Effector memory CD8-positive, alpha-beta T cell (primary cell): ENCODE measurements at places on chromosomes 7 and 10.

GRCh38 chr7:125383324-125383723, 453.7 kb upstream of the POT1 start:
- H3K36me3 ChIP-seq = no peaks in the 10 kb centered on the region
- no peaks in the 10 kb centered on the region for H3K27me3 ChIP-seq
- no peaks in the 10 kb centered on the region for H3K4me1 ChIP-seq
- no peak overlapping the region for H3K4me3 ChIP-seq

DNA sequence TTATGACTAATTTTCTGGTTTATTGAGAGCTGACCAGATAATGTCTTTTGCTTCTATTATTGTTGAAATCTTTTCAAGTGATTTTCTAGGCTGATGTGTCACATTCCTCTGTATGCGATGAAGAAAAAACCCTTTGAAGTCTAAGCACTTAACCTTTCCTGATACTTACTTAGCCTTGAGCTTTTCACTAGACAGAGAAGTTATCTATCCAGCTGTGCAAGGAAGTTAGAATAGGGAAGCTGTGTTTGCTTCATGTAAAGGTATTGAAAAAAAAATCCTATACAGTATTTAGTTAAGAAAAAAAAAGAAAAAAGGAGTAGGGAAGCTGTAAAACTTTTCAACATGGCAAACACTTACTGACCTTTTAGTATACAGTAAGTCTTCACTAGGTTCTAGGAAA, 117.6 kb upstream of the DNAJB12 start:
- no peak overlapping the region for H3K27ac ChIP-seq
- peaks cover 34% of the 10 kb centered on the region for H3K36me3 ChIP-seq
- DNase-seq = no peak
- H3K27me3 ChIP-seq = no peaks in the 10 kb centered on the region
- H3K4me1 ChIP-seq = no peaks in the 10 kb centered on the region
- no peak overlapping the region for H3K4me3 ChIP-seq

- no peak for DNase-seq
- no peaks in the 10 kb centered on the region for H3K4me1 ChIP-seq
- H3K4me3 ChIP-seq = no peak overlapping the region
- H3K36me3 ChIP-seq = no peaks in the 10 kb centered on the region
These were observed 106.1 kb downstream of the KCNMA1 start for GRCh38 chr10:77531441-77532001.

- H3K27ac ChIP-seq = no peak overlapping the region
- no peak for DNase-seq
- H3K4me3 ChIP-seq = no peak overlapping the region
- no peaks in the 10 kb centered on the region for H3K4me1 ChIP-seq
- no peaks in the 10 kb centered on the region for H3K27me3 ChIP-seq
These were observed 170.4 kb downstream of the MAGI2 start for GRCh38 chr7:79282882-79283602.

- peaks cover 20% of the 10 kb centered on the region for H3K36me3 ChIP-seq
- H3K4me3 ChIP-seq = peak overlapping the region; percentile 91
- peak overlapping the region; percentile 74 for H3K27ac ChIP-seq
- peaks cover 21% of the 10 kb centered on the region for H3K4me1 ChIP-seq
- H3K27me3 ChIP-seq = no peaks in the 10 kb centered on the region
These were observed 1.1 kb downstream of the GGCT start for GRCh38 chr7:30503274-30504212.

DNA sequence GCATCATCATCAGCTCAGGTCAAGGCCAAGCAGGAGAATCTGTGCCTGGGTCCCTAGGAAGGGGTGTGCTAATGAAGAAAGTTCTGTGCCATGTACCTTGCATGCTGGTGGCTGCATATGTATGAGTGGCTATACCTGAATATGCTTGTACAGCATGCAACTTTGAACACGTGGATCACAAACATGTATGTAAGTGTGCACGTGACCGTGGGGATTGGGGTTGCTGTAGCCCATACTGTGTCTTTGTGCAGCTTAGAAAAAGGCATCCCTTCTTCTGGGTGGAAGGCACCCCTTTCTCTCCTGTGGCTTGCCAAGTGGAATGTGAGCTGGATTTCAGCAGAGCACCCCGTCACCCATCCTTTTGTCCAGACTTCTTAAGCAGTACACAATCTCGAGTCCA, 13.8 kb downstream of the EMX2 start:
- H3K27ac ChIP-seq = no peak overlapping the region
- H3K4me3 ChIP-seq = no peak overlapping the region
- H3K36me3 ChIP-seq = no peaks in the 10 kb centered on the region
- DNase-seq = no peak
- peaks cover 55% of the 10 kb centered on the region for H3K27me3 ChIP-seq

GRCh38 chr10:102523250-102524029, 19.7 kb downstream of the SUFU start:
- H3K4me3 ChIP-seq = no peak overlapping the region
- no peaks in the 10 kb centered on the region for H3K27me3 ChIP-seq
- peaks cover 22% of the 10 kb centered on the region for H3K4me1 ChIP-seq
- peaks cover 20% of the 10 kb centered on the region for H3K36me3 ChIP-seq
- H3K27ac ChIP-seq = peak overlapping the region; percentile 20
- DNase-seq = no peak

DNA sequence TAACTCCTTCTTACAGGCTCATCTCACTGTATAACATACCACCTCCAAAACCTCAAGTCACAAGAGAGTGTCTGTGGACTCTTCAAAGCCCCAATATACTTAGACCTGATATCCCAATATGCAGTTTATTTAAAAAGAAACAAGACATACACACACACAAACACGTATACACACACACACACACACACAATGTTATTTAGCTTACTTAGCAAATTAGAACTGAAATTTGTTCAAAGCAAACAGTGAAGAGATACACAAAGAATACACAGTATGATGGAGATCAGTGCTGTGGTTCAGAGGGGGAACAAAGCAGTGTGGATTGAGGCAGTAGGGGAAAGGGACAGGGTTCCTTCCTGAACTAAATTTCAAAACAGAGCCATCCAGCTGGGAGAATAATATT, 807.2 kb downstream of the IPMK start:
- no peak overlapping the region for H3K27ac ChIP-seq
- no peaks in the 10 kb centered on the region for H3K36me3 ChIP-seq
- no peaks in the 10 kb centered on the region for H3K4me1 ChIP-seq
- no peaks in the 10 kb centered on the region for H3K27me3 ChIP-seq
- no peak overlapping the region for H3K4me3 ChIP-seq

DNA sequence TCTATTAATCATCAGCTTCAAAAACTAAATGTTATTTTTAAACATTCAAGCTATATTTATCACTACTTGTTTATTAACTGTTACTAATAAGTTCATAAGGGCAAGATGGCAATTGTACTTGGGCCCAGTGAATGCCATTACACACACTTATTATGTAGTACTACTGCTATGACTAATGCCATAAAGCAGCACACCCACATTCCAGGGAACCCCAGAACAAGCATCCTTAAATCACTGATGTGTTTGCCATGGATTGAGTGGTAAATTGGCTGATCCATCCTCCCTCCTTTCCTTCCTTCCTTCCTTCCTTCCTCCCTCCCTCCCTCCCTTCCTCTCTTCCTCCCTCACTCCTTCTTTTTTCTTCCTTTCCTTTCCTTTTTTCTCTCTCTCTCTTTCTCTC, 37.4 kb upstream of the RSU1 start:
- H3K27me3 ChIP-seq = no peaks in the 10 kb centered on the region
- H3K4me1 ChIP-seq = no peaks in the 10 kb centered on the region
- H3K27ac ChIP-seq = no peak overlapping the region
- no peak for DNase-seq
- H3K36me3 ChIP-seq = no peaks in the 10 kb centered on the region

DNA sequence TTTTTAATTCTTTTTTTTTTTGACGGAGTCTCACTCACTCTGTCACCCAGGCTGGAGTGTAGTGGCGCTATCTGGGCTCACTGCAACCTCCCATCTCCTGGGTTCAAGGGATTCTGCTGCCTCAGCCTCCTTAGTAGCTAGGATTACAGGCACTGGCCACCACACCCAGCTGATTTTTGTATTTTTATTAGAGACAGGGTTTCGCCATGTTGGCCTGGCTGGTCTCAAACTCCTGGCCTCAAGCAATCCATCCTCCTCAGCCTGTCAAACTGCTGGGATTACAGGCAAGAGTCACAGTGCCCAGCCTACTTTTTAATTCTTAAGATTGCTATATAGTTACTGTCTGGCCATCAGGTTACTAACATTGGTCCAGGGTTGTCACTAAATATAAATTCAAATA, 59.6 kb downstream of the ZNF277 start:
- no peaks in the 10 kb centered on the region for H3K27me3 ChIP-seq
- peak overlapping the region; percentile 38 for H3K27ac ChIP-seq
- H3K4me1 ChIP-seq = peaks cover 22% of the 10 kb centered on the region
- H3K4me3 ChIP-seq = no peak overlapping the region
- DNase-seq = no peak

DNA sequence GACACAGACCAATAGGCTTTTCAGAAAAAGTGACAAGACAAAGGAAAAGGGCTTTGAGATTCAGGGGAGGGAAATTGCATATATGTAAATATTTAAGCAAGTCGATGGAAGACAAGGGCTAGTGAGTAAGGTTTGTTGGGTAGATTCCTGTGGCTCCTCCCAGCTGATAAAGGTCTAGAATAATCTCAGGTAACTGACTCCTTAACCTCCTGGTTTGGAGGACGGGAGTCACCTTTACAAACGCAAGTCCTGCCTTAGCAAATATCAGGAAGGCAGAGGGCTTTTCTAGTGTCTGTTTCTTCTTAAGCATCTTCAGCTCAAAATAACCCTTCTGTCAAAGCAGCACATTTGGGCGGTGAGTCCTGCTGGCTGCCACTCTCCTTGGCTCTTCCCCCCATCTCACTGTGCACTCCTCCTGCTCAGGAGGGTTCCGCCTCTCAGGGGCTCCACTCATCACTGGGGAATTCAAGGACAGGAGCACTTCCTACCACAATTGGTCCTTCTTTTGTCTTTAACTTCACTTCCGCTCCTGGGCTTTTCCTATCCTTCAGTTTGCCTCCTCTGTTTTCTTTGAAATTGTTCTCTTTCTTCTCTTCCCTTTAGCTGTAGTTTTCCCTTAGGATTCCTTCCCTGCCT, 496.3 kb upstream of the KLF6 start:
- H3K4me1 ChIP-seq = no peaks in the 10 kb centered on the region
- no peak overlapping the region for H3K4me3 ChIP-seq
- DNase-seq = no peak
- peaks cover 9% of the 10 kb centered on the region for H3K27me3 ChIP-seq
- no peak overlapping the region for H3K27ac ChIP-seq

- DNase-seq = no peak
- H3K27ac ChIP-seq = peak within 1 kb of the TSS; percentile 89
- H3K27me3 ChIP-seq = peaks cover 27% of the 10 kb centered on the region
- peaks cover 4% of the 10 kb centered on the region for H3K36me3 ChIP-seq
These were observed at the start of gene TBXAS1 for GRCh38 chr7:139829025-139829774. TBXAS1 (plus strand) TSS chr7:139829264; CDS start chr7:139829391, 127 bp downstream.

- no peaks in the 10 kb centered on the region for H3K4me1 ChIP-seq
- no peak overlapping the region for H3K27ac ChIP-seq
- H3K4me3 ChIP-seq = no peak overlapping the region
- DNase-seq = no peak
- H3K36me3 ChIP-seq = no peaks in the 10 kb centered on the region
These were observed 443.7 kb upstream of the GRM3 start for GRCh38 chr7:86199881-86200614.

DNA sequence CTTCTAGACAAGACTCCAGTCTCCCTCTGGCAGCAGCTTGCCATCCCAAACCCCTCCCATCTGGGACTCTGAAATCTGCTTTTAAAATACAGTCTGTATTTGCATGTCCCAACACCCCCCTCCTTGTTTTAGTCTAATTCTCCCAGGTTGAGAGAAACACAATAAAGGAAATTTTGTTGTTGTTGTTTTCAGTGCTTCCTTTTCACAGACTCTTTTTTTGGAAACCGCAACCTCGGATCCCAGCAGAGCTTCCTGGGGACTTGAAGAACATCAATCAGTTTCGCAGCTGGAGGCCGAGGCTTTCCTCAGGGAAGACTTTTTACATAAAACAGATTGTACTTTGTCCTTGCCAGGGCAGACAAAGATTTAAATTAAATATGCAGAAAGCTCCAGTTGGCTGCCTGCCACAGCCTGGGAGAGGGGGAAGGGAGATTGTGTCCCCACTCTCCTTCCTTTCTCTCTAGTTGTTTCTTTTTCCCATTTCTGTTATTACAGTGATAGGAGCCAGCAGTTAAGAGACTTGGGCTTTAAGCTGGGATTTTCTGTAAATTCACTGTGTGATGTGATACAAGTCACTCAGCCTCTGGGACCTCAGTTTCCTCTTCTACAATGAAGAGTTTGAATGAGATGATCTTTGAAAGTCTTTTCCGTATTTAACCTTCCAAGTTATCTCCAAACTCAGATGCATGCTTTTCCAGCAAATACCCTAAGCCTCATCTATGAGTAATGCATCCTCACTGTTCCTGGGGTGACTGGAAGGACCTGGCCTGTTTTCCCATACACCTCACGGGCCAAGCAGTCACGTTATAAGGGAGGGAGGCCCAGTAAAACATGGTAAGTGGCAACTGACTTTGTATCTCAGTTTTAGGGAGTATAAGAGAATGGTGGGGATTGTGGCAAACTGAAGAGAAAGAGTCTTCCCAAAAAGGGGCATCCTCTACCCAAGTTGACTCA, 192.3 kb downstream of the REEP3 start:
- no peaks in the 10 kb centered on the region for H3K4me1 ChIP-seq

- H3K4me1 ChIP-seq = no peaks in the 10 kb centered on the region
- H3K27ac ChIP-seq = no peak overlapping the region
- no peak overlapping the region for H3K4me3 ChIP-seq
- H3K36me3 ChIP-seq = no peaks in the 10 kb centered on the region
These were observed 124.8 kb downstream of the CD36 start for GRCh38 chr7:80763289-80763688.

- no peak for DNase-seq
- peaks cover 8% of the 10 kb centered on the region for H3K27me3 ChIP-seq
- H3K36me3 ChIP-seq = no peaks in the 10 kb centered on the region
- H3K27ac ChIP-seq = no peak overlapping the region
- H3K4me3 ChIP-seq = no peak overlapping the region
These were observed 14.0 kb upstream of the GTPBP4 start for GRCh38 chr10:974038-974784.

GRCh38 chr7:4740796-4741195, 34.6 kb upstream of the AP5Z1 start:
- H3K27ac ChIP-seq = no peak overlapping the region
- H3K4me3 ChIP-seq = no peak overlapping the region
- H3K4me1 ChIP-seq = peaks cover 50% of the 10 kb centered on the region
- peaks cover 46% of the 10 kb centered on the region for H3K36me3 ChIP-seq

GRCh38 chr7:36217961-36218284, 64.9 kb downstream of the EEPD1 start:
- H3K4me1 ChIP-seq = no peaks in the 10 kb centered on the region
- no peak overlapping the region for H3K27ac ChIP-seq
- H3K4me3 ChIP-seq = no peak overlapping the region
- no peaks in the 10 kb centered on the region for H3K36me3 ChIP-seq

GRCh38 chr10:114802177-114802576, 19.4 kb upstream of the FHIP2A start:
- H3K4me1 ChIP-seq = peaks cover 13% of the 10 kb centered on the region
- peak overlapping the region; percentile 90 for H3K27ac ChIP-seq
- H3K4me3 ChIP-seq = peak overlapping the region; percentile 68

- H3K4me1 ChIP-seq = peaks cover 28% of the 10 kb centered on the region
- H3K27me3 ChIP-seq = peaks cover 67% of the 10 kb centered on the region
- H3K36me3 ChIP-seq = peaks cover 2% of the 10 kb centered on the region
- DNase-seq = no peak
- H3K4me3 ChIP-seq = no peak overlapping the region
These were observed 3.4 kb upstream of the ZNF503 start for GRCh38 chr10:75404815-75405597.
